Esophagus squamous epithelium (tissue), 5 donors: ENCODE measurements at places on chromosomes 5 and 9. TPM values are rescaled to one million over a fixed set of nuclear protein-coding genes. Genes with fewer than 3 reads are reported as not detected.

DNA sequence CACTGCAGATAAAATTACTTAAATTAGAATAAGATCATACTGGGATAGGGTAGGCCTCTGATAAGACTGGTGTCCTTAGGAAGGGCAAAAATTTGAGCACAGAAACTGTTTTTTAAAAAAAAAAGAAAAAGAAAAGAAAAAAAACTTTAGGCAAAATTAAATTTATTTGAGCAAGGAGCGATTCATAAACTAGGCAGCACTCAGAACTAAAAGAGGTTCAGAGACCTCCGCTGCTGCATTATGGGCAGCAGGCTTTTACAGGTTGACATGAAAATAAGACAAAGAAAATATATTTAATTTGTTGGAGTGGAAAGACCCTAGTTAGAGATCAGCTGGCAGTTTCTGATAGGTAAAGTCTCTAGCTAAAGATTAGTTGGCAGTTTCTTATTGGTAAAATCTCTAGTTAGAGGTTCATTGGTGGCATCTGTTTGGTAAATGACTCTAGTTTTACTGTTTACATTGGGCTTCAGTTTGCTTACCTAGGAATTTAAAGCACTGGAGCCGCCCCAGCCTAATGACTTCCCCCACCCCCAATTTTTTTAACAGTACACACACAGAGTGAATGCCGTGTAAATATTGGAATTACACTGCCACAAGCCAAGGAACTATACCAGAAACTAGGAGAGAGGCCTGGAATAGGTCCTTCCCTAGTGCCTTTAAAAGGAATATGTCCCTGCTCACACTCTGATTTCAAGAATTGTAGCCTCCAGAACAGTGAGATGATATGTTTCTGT lies 4.5 kb upstream of the PLPP6 start:
- H3K27ac ChIP-seq: no peak overlapping the region
- DNase-seq: no peak
- no peak overlapping the region for H3K4me3 ChIP-seq
- H3K36me3 ChIP-seq: no peaks in the 10 kb centered on the region
- no peaks in the 10 kb centered on the region for H3K27me3 ChIP-seq

LCN15 gene
- not detected for total RNA-seq

- no peaks in the 10 kb centered on the region for H3K27me3 ChIP-seq
- no peak overlapping the region for H3K4me3 ChIP-seq
- H3K27ac ChIP-seq: no peak overlapping the region
- H3K4me1 ChIP-seq: no peaks in the 10 kb centered on the region
Observed at GRCh38 chr5:84518370-84518769, 133.7 kb upstream of the EDIL3 start.

STK10 gene
- 8.2 TPM for total RNA-seq

GRCh38 chr9:27090711-27091110 lies 18.3 kb upstream of the TEK start:
- no peaks in the 10 kb centered on the region for H3K27me3 ChIP-seq
- H3K36me3 ChIP-seq: no peaks in the 10 kb centered on the region
- no peak for DNase-seq
- H3K4me3 ChIP-seq: no peak overlapping the region

PCDHGA2 gene
- total RNA-seq: 0.95 TPM

DNA sequence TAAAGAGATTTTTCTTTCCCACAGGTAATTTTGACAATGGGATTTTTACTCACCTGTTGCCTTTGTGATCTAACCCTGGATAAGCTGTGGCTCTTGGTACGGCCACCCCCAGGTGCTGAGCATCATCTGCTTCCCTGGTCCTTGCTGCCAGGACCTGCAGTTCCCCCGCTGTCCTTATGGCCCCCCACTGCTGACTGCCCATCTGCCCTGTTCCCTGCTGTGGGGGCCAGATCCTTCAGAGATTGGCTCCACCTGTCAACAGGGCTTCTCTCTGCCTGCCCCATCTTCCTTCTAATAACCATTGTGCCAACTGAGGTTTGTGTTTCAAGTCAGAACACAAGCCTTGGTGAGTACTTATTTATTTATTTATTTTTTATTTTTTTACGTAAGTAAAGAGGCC lies 183.3 kb downstream of the MAPKAP1 start:
- H3K27ac ChIP-seq: no peak overlapping the region
- no peak overlapping the region for H3K4me3 ChIP-seq
- peaks cover 51% of the 10 kb centered on the region for H3K4me1 ChIP-seq
- no peaks in the 10 kb centered on the region for H3K27me3 ChIP-seq

DNA sequence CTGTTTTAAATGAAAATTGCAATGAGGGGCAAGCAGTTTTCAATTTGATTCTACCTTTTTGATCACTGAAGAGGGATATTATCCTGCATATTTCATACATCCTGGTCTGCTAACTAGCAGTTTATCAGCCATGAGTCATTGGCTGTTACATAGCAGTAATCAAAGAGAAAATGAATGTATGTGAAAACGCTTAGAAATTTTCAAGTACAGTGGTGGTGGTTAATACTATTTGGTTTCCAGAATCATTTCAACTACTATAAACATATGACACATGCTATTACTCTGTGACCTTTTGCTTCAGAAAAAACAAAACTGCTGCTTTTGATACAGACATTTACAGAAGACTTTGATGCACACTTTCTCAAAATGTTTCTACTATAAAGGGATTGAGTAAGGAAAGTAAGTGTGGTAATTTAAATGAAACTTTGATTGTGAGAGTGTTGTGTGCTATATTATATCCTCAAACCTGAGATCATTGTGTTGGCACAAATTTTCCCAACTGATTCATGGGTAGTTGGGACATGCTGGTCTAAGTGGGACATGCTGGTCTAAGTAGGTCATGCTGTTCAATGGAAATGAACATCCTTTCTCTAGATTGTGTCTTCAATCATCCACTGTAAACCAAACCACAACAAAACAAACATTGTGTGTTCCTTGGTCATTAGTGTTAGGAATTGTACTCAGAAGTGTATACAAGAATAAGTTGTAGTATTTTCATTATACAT lies 5.1 kb downstream of the RNF14 start:
- no peak overlapping the region for H3K27ac ChIP-seq
- H3K4me3 ChIP-seq: no peak overlapping the region
- no peak for DNase-seq
- no peaks in the 10 kb centered on the region for H3K27me3 ChIP-seq
- H3K36me3 ChIP-seq: no peaks in the 10 kb centered on the region
- peaks cover 44% of the 10 kb centered on the region for H3K4me1 ChIP-seq

- H3K4me1 ChIP-seq: peaks cover 11% of the 10 kb centered on the region
- H3K27me3 ChIP-seq: no peaks in the 10 kb centered on the region
- H3K36me3 ChIP-seq: no peaks in the 10 kb centered on the region
- no peak overlapping the region for H3K4me3 ChIP-seq
- no peak for DNase-seq
Observed at GRCh38 chr9:20618361-20618802, 3.9 kb downstream of the MLLT3 start.

TRAF1 gene
- 2.7 TPM for total RNA-seq

GRCh38 chr5:59548807-59549357 lies 344.6 kb downstream of the PDE4D start:
- peaks cover 7% of the 10 kb centered on the region for H3K4me1 ChIP-seq
- DNase-seq: no peak
- no peak overlapping the region for H3K27ac ChIP-seq
- no peaks in the 10 kb centered on the region for H3K36me3 ChIP-seq
- H3K4me3 ChIP-seq: no peak overlapping the region
